ENCODE measurements at places on chromosomes 11 and 22. TPM values are rescaled to one million over a fixed set of nuclear protein-coding genes. Genes with fewer than 3 reads are reported as not detected.

DNA sequence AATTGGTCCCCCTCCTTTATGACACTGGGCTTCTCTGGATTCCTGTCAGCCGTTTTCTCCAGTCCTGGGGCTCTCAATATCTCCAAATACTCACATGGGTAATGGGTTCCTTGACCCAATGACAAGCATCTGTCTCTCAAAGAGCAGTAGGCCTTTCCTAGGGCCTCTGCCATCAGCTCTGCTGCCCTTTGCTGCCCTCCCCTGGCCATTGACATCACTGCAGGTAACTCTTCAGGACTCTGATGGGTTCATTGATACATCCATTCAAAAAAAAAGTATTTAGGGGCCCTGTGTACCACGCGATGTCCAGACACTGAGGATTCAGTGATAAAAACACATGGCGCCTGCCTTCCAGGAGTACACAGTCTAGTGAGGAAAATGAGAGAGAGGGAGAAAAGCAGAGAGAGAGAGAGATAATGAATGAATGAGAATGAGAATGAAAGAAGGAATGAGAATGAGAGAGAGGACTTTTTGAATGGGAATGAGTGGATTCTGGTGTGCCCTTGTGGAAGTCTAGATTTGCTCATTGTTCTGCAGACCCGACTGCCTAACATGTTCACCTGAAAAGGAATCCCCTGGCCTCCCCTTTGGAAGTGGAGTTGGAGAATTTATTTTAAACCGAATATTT, 42.6 kb upstream of the OLFML1 start:
- DNase-seq = peak; percentile 39

DNA sequence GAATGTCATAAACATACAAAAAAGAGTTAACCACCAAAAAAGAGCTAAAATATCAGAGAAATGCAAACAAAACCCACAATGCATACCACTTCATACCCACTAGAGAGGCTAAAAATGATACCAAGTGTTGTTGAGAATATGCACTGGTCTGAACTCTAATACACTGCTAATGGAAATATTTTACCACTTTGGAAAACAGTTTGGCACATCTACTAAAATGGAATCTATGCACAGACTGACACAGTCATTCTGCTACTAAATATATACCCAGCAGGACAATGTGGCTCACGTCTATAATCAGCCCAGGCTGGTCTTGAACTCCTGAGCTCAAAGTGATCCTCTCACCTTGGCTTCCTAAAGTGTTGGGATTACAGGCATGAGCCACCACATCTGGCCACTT, 18.0 kb downstream of the MAPK1 start:
- no peak for DNase-seq

DNA sequence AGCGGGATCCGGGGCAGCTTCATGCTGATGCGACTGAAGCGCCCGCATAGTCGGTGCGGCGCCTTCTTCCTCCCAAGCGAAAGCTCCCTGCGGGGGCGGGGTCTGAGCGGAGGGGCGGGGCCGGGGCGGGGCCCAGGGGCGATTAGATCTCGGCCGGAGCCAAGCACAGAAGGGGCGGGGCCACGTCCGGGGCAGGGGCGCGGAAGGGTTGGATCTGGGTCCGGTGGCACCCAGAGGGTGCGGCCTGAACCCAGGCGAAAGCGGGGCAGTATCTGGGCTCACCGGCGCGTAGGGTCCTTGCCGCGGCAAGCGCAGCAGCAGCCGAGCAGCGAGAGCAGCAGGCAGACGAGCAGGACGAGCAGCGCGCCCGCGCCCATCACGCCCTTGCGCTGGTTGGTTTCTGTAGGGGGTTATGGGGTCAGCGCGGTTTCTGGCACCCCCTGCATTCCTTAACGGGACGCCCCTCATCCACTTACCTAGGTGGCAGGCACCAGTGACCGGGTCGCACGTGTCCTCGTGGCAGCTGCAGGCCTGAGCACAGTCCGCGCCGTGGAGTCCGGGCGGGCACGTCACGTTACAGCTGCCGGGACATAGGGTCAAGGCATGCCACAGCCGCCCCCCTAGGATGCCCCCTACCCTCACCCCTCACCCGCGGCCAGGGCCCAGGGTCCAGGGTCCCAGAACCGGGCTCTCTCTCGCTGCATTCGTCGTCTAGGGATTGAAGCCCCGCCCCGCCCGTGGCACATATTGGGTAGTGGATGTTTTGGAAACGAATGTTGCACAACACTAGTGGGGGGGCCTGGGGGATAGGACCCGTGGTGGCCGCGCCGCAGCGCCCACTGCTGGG, 8.1 kb downstream of the SCARF2 start:
- no peak for DNase-seq

GRCh38 chr11:57597916-57598830, 688 bp downstream of the SERPING1 start:
- peak; percentile 86 for DNase-seq

- DNase-seq = no peak
Observed at GRCh38 chr11:98564233-98564632, 456.5 kb upstream of the CNTN5 start.

- DNase-seq = no peak
Observed at GRCh38 chr11:33651555-33651954, 49.1 kb downstream of the C11orf91 start.

- no peak for DNase-seq
Observed at GRCh38 chr11:33040862-33041453, 1.6 kb downstream of the TCP11L1 start.

GRCh38 chr11:65489035-65489705, 9.7 kb upstream of the MALAT1 start:
- DNase-seq = peak; percentile 73

- DNase-seq = no peak
Observed at GRCh38 chr11:103862802-103863174, 173.7 kb upstream of the DDI1 start.

GRCh38 chr11:27563201-27563600, 56.6 kb upstream of the LIN7C start:
- DNase-seq = no peak

- DNase-seq = no peak
Observed at GRCh38 chr11:95455228-95455970, 224.4 kb upstream of the SESN3 start.

- no peak for DNase-seq
Observed at GRCh38 chr11:72635309-72635915, 38.8 kb downstream of the PDE2A start.

DNA sequence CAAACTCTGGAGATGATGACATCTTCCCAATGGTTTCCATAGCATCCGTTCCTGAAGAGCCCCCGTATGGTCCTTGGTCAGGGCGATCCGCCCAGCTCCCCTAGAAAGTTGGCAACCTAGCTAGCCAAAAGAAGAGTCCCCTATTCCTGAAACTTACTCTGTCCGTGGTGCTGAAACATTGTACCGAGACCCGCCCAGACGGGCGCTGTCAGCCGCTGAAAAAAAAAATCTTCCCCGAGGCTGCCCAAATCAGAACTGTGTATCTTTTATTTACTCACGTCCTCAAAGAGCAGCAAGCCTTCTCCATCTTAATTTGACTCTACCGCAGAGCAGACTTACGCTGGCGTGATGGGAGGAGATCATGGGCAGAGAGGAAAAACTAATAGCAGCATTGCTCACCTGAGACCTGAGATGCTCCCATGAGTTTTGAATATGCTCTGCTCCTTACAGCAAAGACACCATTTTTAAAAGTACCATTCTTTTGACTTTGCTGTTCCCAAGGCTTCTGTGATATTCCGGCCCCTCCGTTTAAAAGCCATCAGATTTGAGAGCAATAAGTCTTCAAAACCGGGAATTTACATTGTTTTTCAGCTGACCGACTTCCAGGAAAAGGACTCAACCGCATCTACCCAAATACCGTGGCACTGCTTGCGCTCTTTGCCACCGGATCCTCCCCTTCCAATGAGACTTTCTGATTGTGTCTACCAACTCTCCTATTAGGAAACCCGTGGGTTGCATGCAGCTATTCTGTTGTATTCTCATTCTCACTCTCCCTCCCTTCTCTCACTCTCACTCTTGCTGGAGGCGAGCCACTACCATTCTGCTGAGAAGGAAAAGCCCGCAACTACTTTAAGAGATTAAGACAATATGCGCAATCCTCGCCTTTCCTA, at the start of gene SLC17A6:
SLC17A6 (plus strand) TSS at position 786 of the 890 bp plus-strand sequence. CDS start 153 bp downstream, outside the sequence.
- DNase-seq = peak; percentile 68

DNA sequence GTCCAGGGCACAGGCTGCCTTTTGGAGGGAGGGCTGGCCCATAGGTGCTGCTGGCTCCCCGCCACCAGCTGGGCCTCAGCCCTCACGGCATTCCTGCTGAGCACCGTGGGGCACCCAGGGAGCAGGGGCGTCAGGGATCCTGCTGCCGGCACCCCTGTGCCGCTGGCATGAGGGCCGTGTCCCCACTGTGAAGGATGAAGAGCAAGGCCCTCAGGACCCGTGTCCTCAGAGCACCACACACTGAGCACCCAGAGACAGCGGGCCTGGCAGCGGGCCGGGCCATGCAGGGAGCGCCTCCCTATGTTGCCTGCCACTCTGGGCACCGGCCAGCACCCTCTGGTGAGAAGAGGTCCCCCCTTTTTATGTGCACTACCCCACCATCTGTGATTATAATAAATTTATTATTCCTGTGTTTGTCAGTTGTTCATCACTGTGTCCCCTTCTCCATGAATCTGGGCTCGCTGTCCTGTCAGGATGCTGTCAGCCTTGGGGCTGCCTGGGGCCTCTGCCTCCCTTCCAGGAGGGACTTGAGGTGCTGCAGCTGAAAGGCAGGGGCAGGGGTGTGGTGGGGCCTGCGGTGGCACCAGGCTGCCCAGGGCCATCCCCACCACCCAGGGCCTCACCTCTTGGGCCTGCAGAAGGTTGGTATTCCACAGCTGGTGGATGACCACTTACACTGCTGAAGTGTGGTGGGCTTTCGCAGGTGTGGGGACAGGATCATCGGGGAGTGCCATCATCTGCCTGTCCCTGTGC, 80.0 kb downstream of the MED15 start:
- DNase-seq = no peak

DNA sequence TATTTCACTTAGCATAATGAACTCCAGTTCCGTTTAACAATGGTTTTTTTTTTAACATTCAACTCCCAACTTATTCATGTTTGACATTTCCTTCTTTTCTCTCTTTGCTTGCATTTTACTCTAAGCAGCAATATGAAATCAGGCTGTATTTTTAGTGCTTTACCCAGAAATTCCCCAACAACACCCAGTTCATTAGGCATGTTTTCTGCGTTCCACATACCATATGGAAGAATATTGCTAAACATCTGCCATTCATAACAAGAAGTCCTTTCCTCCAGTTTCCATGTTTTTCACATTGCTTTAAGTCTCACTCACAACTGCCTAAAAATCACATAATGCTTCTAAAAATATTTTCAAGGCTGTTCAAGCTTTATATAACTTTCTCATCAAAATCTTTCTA, 45.8 kb downstream of the PLAAT5 start:
- no peak for DNase-seq

DNA sequence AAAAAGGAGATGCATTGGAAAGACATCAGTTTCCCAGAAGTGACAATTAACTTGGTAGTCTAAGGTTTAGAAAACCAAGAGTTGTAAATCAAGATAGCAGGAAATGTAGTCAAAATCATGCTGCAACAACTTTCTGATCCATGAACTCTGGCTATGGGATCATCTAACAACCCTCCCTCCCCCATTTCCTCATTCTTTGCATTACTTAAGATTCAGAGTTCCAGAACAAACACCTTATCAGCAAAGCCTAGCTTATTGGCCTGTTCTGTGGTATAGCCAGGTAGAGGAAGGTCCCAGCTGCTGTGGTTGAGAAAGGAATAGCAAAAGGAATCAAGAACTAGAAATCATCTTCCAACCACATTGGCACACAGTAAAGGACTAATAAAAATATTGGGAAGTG, 651.1 kb downstream of the METTL15 start:
- no peak for DNase-seq

DNA sequence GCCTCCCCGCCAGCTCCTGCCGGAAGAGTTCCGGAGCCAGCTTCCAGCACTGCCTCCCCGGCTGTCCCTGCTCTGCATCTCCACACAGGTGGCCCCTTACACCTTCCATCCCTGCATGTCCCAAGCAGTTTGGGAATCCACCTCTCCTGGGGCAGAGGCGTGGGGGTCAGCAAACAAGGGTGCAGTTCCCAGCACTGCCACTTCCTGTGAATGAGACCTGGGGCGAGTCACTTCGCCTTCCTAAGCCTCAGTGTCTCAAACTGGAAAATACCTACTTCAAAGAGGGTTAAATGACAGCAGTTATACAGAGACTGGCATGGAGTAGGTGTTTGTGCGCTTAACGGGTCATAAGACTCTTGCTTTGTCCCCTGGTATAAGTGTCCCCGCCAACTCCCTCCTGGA, 5.2 kb downstream of the CYTH4 start:
- no peak for DNase-seq

DNA sequence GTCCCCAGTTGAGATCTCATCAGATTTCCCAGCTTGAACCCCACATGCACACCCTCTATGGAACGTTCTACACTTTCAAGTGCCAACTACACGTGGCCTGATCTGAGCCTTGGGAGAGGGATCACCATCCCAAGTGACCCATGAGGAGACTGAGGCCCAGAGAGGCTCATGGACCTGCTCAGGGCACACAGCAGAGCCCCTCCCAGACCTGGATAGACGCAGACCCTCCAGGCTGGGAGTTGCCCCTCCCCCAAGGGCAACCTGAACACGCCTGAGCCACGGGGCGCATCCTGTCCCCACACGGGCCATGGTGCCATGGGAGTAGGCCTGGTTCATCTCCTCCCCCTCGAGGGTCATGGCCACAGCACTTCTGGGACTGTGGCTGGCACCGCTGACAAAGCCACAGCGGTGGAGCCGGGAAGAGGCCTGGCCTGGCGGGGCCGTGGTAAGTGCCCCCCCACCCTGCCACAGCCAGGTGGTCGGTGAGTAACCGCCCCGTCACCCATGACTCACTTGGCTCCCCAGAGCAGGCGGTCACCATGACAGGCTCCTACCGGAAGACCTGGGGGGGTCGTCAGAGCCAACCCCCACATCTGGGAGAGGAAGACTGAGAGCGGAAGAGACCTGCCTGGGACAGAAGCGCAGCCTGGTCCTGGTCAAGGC, 8.1 kb downstream of the WNT7B start:
- no peak for DNase-seq

DNA sequence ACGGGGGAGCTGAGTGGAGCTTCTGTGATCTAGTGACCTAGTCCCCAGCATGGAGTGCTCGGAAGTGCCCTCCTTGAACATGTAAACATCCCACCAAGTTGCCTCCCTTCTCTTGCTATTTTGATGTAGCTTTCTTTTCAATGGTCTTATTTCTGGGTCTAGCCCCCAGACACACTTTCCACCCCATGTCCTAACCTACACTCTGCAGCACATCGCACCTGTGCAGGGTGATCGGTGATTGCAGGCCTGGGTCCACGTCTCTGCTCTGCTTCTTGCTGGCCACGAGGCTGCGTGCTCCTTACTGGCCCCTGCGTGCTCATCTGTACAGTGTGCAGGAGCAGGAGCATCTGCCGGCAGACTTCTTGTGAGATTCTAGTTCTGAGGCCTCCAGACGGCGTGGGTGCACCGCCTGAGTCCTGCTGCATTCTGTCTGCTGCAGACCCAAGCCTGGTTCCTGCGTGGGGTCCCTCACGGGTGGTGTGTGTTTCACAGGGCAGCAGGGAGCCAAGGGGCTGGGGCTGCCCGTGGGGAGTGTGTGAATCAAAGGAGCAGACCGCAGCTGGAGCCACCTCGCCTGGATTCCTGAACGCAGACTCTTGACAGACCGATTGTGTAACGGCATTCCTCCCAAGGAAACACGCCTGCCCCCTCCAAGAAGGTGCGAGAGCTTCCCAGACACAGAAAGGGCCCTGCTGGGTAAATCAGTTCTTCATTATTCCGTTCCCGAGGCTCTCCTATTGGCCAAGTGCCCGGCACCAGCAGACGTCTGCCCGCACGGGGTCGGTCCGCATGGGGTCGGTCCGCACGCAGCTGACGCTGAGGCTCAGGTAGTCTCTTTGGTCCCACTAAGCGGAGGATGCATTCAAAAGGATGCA, 44.4 kb upstream of the MYEOV start:
- DNase-seq = no peak

GPR152 gene
- not detected for polyA plus RNA-seq

MALAT1 gene
- polyA plus RNA-seq = 1,140 TPM

WNT11 gene
- 10.3 TPM for polyA plus RNA-seq

BIK gene
- polyA plus RNA-seq = 0.78 TPM

PTPN5 gene
- polyA plus RNA-seq = 0.81 TPM

CCDC116 gene
- 0.58 TPM for polyA plus RNA-seq

All from left kidney (tissue), 8 donors.